ENCODE measurements at places on chromosomes 13 and 19.

- no peak for DNase-seq
These were observed 661.0 kb upstream of the MIR17HG start for GRCh38 chr13:90686442-90686841.

DNA sequence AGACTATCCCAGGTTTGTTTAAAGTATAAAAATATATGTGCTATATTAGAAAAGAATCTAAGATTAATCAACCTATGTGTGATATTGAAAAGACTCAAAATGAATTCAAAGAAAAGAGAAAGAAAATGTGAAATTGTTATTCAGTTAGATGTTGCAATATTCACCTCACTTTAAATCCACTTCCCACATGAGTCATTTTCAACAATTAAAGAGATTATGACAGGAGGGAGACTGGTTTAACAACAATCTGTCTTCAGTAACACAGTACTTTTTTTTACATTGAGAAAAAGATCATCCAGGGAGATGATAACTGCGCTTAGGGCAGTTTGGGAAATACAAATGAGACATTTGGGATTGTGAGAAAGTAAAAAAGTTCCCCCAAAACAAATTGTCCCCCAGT, 1246.2 kb downstream of the SLITRK1 start:
- no peak for DNase-seq

DNA sequence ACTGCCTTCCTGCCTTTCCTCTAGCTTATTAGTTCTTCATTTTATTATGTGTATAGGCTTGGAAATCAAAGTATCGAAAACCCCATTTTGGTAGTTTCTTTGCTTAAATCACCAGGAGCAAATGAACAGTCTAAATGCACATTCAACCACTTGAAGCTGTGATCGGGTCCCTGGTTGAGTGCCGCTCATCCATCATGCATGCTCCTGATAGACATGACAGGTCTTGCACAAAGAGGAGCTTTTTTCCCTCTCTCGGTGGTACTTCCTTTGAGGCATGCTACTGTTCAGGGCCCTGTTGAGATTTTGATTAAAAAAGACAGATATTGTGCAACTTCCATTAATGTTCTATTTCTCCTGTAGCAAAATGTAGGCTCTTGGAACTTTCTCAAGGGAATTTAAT, 185.8 kb downstream of the OLFM4 start:
- no peak for DNase-seq

DNA sequence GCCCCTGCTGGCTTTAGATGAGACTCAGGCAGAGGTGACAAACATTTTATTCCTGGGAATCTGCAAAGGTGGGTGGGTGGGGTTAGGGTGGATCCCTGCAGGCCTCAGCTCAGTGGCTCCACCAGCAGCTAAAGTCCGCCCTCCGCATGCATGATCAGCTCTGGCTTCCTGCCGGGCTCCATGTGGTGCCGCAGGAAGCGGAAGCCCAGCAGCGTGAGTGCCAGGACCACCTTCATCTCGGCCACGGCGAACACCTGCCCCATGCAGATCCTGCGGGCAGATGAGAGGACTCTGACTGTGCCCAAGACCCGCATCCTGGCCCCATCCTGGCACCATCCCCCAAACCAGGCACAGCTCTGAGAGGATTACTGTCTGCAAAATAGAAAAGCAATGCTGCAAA, 26.3 kb downstream of the CYP4F2 start:
- DNase-seq = no peak

DNA sequence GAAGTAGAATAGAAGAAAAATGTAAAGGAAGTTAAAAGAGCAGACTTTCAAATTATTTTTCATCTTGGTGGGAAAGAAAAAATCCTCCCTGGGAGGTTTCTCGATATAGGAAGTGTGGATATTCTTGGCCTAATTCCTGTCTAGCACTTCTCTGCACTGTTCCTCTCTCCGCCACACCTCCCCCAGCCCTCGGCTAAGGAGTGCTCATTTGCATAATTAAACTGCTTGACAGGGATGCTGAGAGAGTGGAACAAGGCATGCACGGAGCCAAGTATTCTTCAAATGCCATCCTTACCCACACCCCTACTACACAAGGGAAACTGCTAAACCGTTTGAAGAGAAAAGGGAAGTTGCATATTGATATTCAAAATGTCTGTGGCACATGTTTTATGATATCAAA, 511.0 kb upstream of the HTR2A start:
- DNase-seq = no peak

GRCh38 chr19:21101521-21102242, 19.7 kb downstream of the ZNF714 start:
- no peak for DNase-seq

- DNase-seq = no peak
These were observed 51.8 kb downstream of the MLLT1 start for GRCh38 chr19:6227936-6228325.

DNA sequence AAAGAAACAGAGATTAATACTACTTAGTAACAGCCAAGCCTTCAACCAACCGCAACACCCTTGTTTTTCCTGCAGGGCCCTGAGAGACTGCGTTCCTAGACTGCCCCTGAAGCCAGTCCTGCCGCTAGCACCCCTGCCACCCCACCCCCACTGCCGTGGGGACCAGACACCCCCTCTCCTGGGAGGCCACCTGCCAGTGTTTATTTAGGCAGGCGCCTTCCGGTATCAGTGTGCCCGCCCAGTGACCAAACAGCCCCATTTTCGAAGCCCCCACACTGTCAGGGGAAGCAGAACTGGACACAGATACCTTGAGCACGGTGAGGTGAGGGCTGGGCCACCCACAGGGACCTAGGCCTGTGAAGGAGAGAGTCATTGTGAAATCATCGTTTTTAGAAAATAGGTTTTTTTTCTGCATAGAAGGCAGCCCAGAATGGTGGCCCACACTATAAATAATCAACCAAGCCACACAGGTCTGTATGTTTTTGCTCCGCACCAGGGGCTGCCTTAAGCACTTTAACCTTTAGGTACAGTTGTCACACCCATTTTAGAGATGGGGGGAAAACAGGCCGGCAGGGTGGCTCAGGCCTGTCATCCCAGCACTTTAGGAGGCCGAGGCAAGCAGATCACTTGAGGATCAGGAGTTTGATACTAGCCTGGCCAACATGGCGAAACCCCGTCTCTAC, 3.5 kb upstream of the TLE5 start:
- DNase-seq = no peak
